ENCODE measurements at places on chromosomes 4 and X.

DNA sequence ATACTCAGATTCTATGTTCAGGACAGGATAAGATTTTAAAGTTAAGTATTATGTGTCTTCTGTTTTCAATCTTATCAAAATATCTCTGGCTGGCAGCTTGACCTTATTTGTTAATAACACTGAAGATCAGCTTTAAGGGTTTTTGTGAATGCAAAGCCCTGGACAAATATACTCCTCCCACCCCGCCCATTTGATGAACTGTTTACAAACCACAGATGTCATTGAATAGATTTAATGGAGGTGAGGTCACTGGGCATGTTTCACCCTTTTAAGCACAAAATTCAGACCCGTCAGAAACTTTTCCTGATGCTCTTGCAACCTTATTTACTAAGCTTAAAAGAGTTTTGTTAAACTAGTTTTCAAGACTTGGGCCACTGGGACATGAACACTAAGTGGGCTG, 10.1 kb upstream of the CXCL8 start:
- DNase-seq: peak; percentile 55

- DNase-seq: no peak
Measured at GRCh38 chr4:107809210-107809609, 15.5 kb upstream of the SGMS2 start.

DNA sequence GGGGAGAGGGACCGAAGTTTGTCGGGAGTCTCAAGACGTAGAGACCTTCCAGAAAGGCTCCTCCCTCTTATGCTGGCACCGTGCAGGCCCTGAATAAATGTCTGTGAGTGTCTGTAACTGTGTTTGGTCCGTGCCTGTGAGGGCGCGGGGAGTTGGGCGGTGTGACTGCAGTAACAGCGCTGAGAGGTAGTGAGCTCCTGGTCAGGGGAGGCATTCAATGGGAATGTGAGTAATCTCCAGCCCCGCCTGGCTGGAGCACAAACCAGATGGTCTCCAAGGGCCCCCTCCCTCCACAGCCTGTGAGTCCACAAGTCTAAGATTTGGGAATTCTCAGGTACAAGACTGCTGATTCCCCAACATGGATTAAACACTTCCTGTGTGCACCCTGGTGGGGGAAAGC, 100.0 kb downstream of the HMX1 start:
- DNase-seq: no peak

- no peak for DNase-seq
Measured at GRCh38 chr4:29375716-29376115, 1344.5 kb upstream of the PCDH7 start.

Measured in lung microvascular endothelial cell (primary cell).